Activated T-cell treated with anti-CD3 and anti-CD28 coated beads for 1 hour (primary cell): ENCODE measurements at places on chromosomes 16 and 17.
A peak's percentile ranks its signal among the peaks of the same experiment; 100 is the strongest.

- no peak for DNase-seq
Measured at GRCh38 chr17:71809537-71809936, 311.3 kb upstream of the SOX9 start.

- DNase-seq, result no peak
Measured at GRCh38 chr16:86459266-86459665, 51.1 kb upstream of the FOXF1 start.

DNA sequence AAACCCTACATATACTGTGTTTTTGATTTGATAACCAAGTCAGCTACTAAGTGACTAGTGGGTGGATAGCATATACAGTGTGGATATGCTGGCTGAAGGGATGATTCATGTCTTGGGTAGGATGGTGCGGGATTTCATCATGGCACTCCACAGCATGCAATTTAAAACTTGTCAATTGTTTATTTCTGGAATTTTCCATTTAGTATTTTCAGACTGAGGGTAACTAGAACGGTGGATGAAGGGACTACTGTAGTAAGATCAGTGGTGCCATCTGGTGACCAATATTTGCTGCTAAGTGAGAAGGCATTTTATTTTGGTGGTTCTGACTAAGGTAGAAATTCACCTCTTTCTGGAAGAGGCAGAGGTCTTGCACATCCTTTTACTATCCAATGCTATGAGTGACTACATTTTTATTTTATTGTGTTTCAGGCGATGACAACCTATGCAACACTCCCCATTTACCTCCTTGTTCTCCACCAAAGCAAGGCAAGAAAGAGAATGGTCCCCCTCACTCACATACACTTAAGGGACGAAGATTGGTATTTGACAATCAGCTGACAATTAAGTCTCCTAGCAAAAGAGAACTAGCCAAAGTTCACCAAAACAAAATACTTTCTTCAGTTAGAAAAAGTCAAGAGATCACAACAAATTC, 3.1 kb downstream of the CDC6 start:
- DNase-seq, result no peak

DNA sequence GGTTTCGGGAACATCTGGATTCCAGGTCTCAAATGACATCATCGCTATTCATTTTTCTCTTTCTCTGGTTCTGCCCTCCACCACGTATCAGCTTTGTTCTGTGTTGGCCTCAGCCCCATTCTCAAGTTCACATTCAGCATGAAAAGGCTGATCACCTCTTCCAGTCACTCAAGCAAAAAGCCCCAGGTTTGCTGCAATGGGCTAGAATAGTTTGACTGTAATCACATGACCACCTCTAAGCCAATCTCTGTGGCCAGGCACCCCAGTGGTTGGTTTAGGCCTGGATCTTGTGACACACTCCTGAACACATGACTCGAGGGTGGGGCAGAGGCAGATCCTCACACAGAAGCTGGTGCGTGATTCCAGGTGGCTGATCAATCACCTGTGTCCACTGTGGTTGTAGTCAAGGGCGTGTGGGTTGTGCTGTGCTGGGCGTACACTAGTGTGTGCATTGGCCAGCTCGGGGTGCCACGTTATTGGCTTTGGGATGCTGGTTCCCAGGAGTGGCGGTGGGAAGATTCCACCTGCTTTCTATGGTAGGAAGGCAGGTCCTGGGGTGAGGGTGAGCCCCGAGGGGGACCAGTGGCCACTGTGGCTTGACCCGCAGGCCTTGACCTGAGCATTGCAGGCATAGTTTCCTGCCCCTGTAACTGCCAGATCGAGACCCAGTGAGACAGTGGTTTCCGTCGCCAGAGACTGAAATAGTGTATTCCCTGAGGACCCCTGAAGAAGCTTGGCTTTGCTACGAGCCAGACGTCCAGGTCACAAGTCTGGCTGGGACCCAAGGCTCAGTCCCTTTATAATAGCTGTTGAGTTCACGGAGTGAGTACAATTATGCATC, 12.0 kb downstream of the EEF2K start:
- DNase-seq, result no peak

GRCh38 chr17:11682646-11683045, 84.4 kb downstream of the DNAH9 start:
- no peak for DNase-seq

GRCh38 chr17:63751806-63752205, 10.2 kb upstream of the STRADA start:
- DNase-seq, result no peak

DNA sequence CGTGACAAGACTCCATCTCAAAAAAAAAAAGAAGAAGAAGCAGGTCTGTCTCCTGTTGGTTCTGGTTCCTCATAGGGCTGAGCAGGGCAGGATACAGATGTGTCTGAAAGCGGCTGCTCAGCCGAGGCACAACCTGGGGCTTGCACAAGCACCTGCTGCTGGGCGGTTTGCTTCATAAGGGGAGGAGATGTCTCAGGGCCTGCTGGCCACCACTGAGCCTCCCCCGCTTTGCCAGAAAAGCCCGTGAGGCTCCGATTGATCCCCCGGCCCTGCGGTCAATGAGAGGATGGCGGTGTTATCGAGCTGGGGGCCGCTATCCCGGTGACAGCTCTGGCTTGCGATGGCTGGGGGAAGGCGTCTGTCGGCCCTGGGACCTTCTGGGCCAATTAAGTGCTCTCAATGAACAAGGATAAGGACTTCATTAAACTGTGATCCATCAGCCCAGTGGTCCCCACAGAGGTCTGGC, 162.0 kb downstream of the SDK2 start:
- no peak for DNase-seq

DNA sequence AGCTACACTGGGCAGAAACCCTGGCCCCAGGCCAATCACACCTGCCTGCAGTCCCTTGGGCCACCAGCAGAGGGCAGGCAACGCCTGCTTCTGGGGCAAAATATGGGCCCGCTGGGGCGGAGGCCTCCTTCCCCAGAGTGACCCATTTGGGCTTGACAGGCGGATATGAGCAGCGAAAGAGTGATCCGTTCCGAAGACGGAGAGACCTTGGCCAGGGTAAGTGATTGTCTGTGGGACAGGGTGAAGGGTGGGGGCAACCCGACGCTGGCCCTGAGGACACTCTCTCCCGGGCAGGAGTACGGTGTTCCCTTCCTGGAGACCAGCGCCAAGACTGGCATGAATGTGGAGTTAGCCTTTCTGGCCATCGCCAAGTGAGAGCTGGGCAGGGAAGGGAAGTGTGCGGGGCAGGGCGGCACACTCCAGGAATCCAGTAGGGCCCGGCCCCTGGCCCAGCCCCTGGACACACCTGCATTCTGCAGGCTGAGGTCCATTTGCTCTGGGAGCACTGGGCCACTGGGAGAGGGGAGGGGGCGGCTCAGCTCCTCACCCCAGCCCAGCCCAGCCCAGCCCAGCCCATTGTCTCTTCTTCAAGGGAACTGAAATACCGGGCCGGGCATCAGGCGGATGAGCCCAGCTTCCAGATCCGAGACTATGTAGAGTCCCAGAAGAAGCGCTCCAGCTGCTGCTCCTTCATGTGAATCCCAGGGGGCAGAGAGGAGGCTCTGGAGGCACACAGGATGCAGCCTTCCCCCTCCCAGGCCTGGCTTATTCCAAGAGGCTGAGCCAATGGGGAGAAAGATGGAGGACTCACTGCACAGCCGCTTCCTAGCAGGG, 3.5 kb upstream of the NHERF1 start:
- peak; percentile 82 for DNase-seq

DNA sequence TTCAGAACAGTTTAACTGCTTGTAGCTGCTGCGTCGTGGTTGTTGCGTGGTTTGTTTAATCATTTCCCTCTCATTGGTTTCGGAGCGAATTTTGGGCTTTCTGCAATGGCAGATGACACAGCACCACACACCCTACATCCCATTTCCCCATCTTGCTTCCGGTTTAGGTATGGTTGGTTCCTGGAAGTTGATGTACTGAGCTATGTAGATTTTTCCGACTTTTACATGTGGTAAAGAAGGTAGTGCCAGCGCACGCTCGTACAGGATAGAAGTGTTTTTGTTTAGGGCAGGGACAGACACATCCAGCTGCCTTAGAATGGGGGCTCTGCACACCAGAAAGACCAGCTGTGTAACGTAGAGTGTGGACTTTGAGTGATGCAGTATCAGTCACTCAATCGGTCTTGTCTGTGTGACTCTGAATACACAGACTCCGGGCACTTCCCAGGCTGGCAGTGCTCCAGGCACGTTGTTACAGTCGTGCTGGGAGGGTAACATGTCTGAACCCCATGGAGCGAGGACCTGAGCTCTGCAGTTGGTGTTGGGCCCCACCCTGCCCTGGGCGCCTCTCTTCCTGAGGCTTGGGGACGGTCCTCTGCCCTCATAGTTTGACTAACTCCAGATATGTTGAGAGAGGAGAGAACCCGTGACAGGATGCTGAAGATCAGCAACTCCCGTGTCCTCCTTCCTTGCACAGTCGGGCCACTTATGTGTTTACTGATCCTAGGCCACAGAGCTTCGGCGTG, 172.0 kb upstream of the CHMP6 start:
- DNase-seq, result no peak

DNA sequence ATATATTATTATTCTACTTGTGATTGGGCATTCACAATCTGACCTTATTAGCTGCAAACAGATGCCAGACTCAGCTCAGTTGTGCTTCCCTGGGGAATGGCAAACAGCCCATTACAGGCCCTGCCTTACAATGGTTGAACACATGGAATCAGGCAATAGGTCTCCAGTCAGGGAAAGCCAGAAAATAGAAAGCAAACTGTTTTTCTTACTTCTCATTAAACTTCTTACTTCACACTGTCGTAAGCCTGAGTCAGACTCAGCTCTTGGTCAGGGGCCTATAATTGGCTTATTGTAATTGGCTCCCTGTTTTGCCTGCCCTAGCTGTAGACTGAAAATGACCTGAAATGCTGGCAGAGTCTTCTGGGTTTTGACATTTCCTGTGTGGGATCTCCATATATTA, 77.0 kb upstream of the CA10 start:
- DNase-seq, result no peak
